ENCODE measurements at places on chromosomes 11 and 22. TPM values are rescaled to one million over a fixed set of nuclear protein-coding genes. Genes with fewer than 3 reads are reported as not detected.

GUCD1 gene
- total RNA-seq, result 108 TPM

PRAME gene
- not detected for total RNA-seq

TMEM86A gene
- 3.8 TPM for total RNA-seq

SLC17A6 gene
- not detected for total RNA-seq

PGA5 gene
- total RNA-seq, result not detected

DDI1 gene
- not detected for total RNA-seq

HTR3B gene
- total RNA-seq, result not detected

PRG3 gene
- total RNA-seq, result not detected

OR52I1 gene
- not detected for total RNA-seq

OR4D5 gene
- not detected for total RNA-seq

HORMAD2 gene
- total RNA-seq, result not detected

CARD18 gene
- not detected for total RNA-seq

Data from nasal cavity respiratory epithelium epithelial cell of viscerocranial mucosa (primary cell).